Activated naive CD8-positive, alpha-beta T cell treated with anti-CD3 and anti-CD28 coated beads, Interleukin-2, amount 10 ng/mL, durations not matched to agents 7 days and 5 days (primary cell): ENCODE measurements at places on chromosomes 11 and 22.

- peak; percentile 29 for DNase-seq
These were observed 58.6 kb downstream of the BRD1 start for GRCh38 chr22:49768951-49769690.

DNA sequence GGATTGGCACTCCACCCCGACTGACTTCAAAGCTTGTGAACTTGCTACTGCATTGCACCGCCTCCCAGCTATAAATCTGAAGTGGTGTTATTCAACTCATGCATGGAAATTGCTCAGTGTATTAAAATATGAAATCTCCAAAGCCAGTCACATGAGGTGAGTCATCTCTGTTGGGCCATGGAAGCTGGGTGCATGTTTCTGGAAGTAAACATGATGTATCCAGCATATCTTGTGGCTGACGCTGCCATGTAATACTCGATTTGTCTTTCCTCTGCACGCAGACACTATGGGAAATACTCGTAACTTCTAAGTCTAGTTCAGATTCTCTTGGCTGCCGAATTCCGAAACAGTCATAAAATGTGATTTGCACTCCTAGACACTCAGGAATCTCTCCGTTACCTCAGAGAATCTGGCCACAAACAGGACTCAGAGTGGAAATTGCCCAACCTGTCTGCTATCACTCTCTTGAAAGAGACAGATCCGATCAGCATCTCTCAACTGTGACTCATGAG, 154.9 kb upstream of the MPPED2 start:
- no peak for DNase-seq

GRCh38 chr11:50178737-50179136, 146.1 kb downstream of the OR4C45 start:
- DNase-seq: no peak

- DNase-seq: peak; percentile 77
These were observed at the start of gene RIN1 for GRCh38 chr11:66336234-66337102. TSS of gene RIN1 (minus strand) at chr11:66336434. CDS start at chr11:66336402, 32 bp downstream.

GRCh38 chr22:17272511-17272991, 53.3 kb upstream of the ADA2 start:
- no peak for DNase-seq

GRCh38 chr22:27772081-27772983, 29.2 kb downstream of the MN1 start:
- DNase-seq: no peak

DNA sequence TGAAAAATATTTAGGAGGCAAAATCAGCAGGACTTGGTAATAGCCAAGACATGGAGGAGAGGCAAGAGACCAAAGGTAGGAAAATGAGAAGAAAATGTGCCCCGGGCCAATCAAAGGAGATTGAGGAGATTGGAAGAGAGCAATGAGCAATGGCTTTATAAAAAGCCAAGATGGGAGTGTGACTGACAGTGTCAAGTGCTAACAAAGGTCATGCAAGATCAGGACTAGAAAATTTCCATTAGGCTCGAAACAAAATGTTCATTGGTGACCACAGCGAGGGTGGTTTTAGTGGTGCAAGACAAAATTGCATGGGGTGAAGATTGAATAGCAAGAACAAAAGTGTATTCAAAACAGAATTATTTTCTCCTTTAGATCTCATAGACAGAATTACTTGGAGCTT, 45.2 kb upstream of the TBCEL start:
- no peak for DNase-seq

DNA sequence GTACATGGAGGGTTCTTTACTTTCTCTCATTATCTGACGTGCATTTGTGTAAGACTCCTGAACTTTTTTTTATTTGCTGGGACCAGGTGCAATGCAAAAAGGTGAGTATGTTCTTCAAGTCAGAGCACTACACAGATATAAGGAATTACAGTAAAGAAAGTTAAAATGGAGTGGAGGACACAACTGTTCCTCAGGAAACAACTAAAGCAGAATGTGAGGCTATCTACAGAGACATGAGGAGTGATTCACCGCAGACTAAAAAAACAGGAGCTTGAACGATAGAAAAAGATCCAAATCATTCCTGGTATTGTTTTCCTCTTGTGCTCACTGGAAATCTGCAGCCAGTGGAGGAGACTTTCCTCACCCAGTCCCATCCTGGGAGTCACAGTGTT, 106.2 kb downstream of the ABTB2 start:
- DNase-seq: no peak

- DNase-seq: no peak
These were observed 301.6 kb downstream of the TBC1D22A start for GRCh38 chr22:47064016-47064415.

- DNase-seq: no peak
These were observed 125.3 kb upstream of the BMAL1 start for GRCh38 chr11:13152264-13152663.
